ENCODE measurements at places on chromosomes 13 and 19. TPM values are rescaled to one million over a fixed set of nuclear protein-coding genes. Genes with fewer than 3 reads are reported as not detected.

- H3K4me3 ChIP-seq: no peak overlapping the region
- no peaks in the 10 kb centered on the region for H3K36me3 ChIP-seq
- no peak overlapping the region for H3K27ac ChIP-seq
- DNase-seq: no peak
- peaks cover 8% of the 10 kb centered on the region for H3K4me1 ChIP-seq
These were observed 45.7 kb upstream of the C1QTNF9 start for GRCh38 chr13:24263632-24264031.

DNA sequence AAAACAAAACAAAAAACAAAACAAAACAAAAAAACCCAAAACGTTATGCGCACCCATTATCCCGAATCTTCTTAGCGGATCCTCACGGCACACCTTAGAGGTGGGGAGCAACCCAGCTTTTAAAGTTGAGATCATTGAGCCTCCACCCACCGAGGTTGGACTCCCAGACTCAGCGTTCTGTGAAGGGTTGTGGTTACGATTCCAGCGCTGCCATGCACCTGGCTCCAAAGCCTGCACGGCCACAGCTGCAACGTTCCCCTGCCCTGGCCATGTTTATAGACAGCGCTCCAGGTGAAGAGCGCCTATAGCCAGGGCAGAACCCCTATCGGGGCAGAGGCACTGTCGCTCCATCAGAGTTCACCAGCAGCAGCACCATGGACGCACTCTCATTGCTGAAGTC lies 18.7 kb upstream of the LILRA2 start:
- no peak overlapping the region for H3K27ac ChIP-seq
- no peaks in the 10 kb centered on the region for H3K27me3 ChIP-seq
- H3K4me1 ChIP-seq: no peaks in the 10 kb centered on the region
- H3K36me3 ChIP-seq: no peaks in the 10 kb centered on the region

- H3K27ac ChIP-seq: no peak overlapping the region
- H3K36me3 ChIP-seq: no peaks in the 10 kb centered on the region
- no peak for DNase-seq
- H3K27me3 ChIP-seq: peaks cover 15% of the 10 kb centered on the region
These were observed 2.3 kb downstream of the PODNL1 start for GRCh38 chr19:13935765-13936510.

DNA sequence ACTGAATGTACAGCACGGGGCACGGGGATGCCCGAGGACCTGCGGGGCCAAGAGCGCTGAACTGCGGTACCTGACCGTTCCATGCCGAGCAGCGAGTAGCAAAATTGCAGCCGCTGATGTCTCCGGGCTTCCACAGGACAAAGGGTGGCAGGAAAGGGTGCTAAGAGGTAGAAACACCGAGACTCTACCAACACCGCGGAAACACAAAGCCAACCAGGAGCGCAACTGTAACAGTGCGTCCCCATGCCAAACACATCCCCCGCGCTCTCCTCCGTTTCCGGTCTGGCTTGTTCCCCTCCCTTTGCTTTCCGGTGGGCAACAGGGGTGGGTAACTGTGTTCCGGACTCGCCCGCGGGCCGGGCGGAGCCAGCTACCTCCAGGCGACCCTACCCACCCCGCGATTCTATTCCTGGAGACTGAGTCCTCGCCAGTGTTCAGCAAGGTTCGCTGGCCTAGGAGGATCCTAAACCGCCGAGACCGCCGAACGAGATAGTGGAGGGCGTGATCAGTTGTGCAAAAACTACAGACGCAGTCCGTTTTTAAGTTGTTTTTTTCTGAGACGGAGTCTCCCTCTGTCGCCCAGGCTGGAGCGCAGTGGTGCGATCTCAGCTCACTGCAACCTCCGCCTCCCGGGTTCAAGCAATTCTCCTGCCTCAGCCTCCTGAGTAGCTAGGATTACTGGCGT lies 34.9 kb upstream of the NEK3 start:
- peak overlapping the region; percentile 74 for H3K4me3 ChIP-seq
- H3K27ac ChIP-seq: peak overlapping the region; percentile 88
- H3K27me3 ChIP-seq: no peaks in the 10 kb centered on the region

DNA sequence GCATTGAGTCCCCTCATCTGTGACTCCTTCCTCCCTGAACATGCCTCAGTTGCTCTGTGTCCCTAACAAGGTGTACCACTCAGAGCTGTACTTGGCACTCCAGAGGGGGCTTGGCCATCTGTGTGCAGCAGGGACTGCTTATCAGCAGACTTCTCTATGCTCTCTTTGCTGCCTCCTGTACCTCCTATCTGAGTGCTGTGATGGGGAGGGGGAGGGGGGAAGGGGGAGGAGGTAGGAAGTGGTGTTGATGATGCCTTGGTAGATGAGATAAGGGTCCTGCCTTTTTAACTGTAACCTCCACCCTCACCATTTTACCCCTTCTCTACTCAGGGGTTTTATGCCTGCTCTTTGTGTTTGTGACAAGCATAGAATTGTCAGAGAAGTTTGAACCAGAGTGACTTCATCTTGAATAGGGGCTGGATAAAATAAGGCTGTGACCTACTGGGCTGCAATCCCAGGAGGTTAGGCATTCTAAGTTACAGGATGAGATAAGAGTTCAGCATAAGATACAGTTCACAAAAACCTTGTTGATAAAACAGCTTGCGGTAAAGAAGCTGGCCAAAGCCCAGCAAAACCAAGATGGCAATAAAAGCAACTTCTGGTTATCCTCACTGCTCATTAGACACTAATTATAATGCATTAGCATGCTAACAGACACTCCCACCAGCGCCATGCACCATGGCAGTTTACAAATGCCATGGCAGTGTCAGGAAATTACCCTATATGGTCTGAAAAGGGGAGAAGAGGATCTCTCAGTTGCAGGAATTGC lies 13.2 kb downstream of the PCDH8 start:
- H3K36me3 ChIP-seq: no peaks in the 10 kb centered on the region
- no peaks in the 10 kb centered on the region for H3K4me1 ChIP-seq
- no peak for DNase-seq
- H3K4me3 ChIP-seq: no peak overlapping the region
- no peaks in the 10 kb centered on the region for H3K27me3 ChIP-seq
- H3K27ac ChIP-seq: no peak overlapping the region

GRCh38 chr13:46515803-46516202 lies 37.2 kb upstream of the LRCH1 start:
- H3K4me3 ChIP-seq: no peak overlapping the region
- H3K27me3 ChIP-seq: no peaks in the 10 kb centered on the region
- H3K36me3 ChIP-seq: no peaks in the 10 kb centered on the region
- DNase-seq: no peak

DNA sequence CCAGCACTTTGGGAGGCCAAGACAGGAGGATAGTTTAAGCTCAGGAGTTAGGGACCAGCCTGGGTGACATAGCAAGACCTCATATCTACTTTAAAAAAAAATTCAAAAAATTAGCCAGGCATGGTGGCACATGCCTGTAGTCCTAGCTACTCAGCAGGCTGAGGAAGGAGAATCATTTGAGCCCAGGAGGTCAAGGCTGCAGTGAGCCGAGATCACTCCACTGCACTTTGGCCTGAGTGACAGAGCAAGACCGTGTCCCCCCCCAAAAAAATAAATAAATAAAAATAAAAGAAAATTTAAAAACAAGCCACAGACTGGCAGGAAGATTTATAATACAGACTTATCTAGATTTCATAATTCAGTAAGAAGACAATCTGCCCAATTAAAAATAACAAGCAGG lies 14.8 kb downstream of the PSPC1 start:
- peaks cover 18% of the 10 kb centered on the region for H3K4me1 ChIP-seq
- DNase-seq: no peak
- no peaks in the 10 kb centered on the region for H3K27me3 ChIP-seq
- H3K27ac ChIP-seq: no peak overlapping the region

GRCh38 chr19:9531933-9532332 lies 6.5 kb downstream of the ZNF426 start:
- H3K27ac ChIP-seq: no peak overlapping the region
- H3K4me3 ChIP-seq: no peak overlapping the region
- no peak for DNase-seq
- H3K27me3 ChIP-seq: no peaks in the 10 kb centered on the region
- no peaks in the 10 kb centered on the region for H3K4me1 ChIP-seq
- H3K36me3 ChIP-seq: peaks cover 100% of the 10 kb centered on the region

DNA sequence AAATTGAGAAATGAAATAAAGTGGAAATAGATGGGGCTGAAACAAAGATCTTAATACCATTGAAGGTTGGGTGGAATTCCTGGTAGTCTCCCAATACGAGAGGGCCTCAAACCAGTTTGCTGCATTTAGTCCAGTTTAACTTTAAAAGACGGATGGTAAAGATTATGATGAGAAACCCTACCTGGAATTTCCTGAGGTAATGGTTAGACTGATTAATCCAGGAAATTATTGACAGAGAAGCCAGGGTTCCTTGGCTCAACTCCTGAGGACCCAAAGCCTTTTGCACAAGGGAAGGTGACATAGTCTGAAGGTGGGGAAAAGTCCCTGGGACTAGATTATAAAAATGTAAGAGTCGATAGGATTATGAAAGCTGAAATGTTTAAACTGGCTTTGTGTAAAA lies 133.2 kb upstream of the SLITRK5 start:
- no peak overlapping the region for H3K27ac ChIP-seq
- no peaks in the 10 kb centered on the region for H3K27me3 ChIP-seq
- DNase-seq: no peak
- H3K4me3 ChIP-seq: no peak overlapping the region

- H3K27me3 ChIP-seq: peaks cover 47% of the 10 kb centered on the region
- no peaks in the 10 kb centered on the region for H3K4me1 ChIP-seq
- no peak overlapping the region for H3K4me3 ChIP-seq
- H3K27ac ChIP-seq: no peak overlapping the region
- DNase-seq: no peak
- H3K36me3 ChIP-seq: no peaks in the 10 kb centered on the region
These were observed 363 bp downstream of the CACNA1A start for GRCh38 chr19:13505761-13506470.

GRCh38 chr13:38636073-38636472 lies 50.8 kb upstream of the FREM2 start:
- H3K36me3 ChIP-seq: no peaks in the 10 kb centered on the region
- H3K27me3 ChIP-seq: no peaks in the 10 kb centered on the region
- DNase-seq: no peak
- H3K4me1 ChIP-seq: no peaks in the 10 kb centered on the region
- no peak overlapping the region for H3K27ac ChIP-seq
- H3K4me3 ChIP-seq: no peak overlapping the region

- H3K27ac ChIP-seq: peak overlapping the region; percentile 92
- no peak for DNase-seq
- H3K4me1 ChIP-seq: peaks cover 51% of the 10 kb centered on the region
- peak overlapping the region; percentile 0 for H3K4me3 ChIP-seq
These were observed 128.8 kb downstream of the LMO7 start for GRCh38 chr13:75764926-75765310.

DNA sequence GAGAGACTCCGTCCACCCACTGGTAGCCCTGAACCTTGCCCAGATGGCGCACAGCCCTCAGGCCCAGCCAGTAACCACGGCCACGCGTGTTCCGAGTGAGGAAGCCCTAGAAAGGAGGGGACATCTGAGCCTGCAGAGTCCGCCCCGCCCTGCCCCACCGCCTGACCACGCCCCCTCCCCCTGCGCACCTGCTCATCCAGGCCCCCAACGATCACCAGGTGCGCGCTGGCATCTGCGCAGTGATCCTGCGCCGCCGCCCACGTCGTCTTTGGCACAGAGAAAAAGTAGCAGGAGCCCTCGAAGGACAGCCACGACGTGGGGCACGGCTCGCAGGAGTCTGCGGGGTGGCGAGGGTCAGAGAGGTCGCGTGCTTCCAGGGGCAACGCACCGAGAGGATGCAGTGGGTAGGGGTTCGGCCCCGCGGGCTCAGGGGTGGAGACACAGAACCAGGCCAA lies 2.1 kb downstream of the CLEC4G start:
- H3K27me3 ChIP-seq: peaks cover 23% of the 10 kb centered on the region
- H3K36me3 ChIP-seq: no peaks in the 10 kb centered on the region
- H3K27ac ChIP-seq: no peak overlapping the region
- no peak for DNase-seq

DNA sequence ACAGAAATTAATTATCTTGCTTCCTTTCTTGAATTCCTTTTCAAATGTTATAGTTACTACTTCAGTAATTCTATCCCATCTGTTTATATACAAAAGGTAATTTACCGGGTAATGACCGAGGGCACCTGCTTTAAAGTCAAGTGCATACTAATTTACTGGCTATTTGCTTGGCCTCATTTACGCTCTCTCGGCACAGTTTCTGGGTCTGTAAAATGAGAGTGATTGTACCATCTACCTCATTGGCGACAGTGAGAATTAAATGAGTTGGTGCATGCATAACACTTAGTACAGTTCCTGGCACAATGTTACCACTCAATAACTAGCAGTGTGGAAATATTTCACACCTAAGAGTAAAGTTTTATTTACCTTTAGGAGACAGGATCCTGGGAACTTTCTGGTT lies 111.6 kb downstream of the GGACT start:
- no peaks in the 10 kb centered on the region for H3K36me3 ChIP-seq
- no peaks in the 10 kb centered on the region for H3K4me1 ChIP-seq
- no peak for DNase-seq
- H3K27ac ChIP-seq: no peak overlapping the region
- no peak overlapping the region for H3K4me3 ChIP-seq

- H3K4me1 ChIP-seq: no peaks in the 10 kb centered on the region
- no peak overlapping the region for H3K27ac ChIP-seq
- H3K4me3 ChIP-seq: no peak overlapping the region
- no peaks in the 10 kb centered on the region for H3K36me3 ChIP-seq
- no peak for DNase-seq
These were observed 777.1 kb downstream of the LIG4 start for GRCh38 chr13:107438251-107438650.

- H3K4me3 ChIP-seq: peak overlapping the region; percentile 79
- H3K4me1 ChIP-seq: peaks cover 22% of the 10 kb centered on the region
- H3K36me3 ChIP-seq: no peaks in the 10 kb centered on the region
- H3K27me3 ChIP-seq: no peaks in the 10 kb centered on the region
These were observed 61.1 kb downstream of the SERP2 start for GRCh38 chr13:44434766-44435141.

- H3K36me3 ChIP-seq: no peaks in the 10 kb centered on the region
- H3K4me1 ChIP-seq: no peaks in the 10 kb centered on the region
- peak; percentile 55 for DNase-seq
- no peak overlapping the region for H3K4me3 ChIP-seq
- no peaks in the 10 kb centered on the region for H3K27me3 ChIP-seq
These were observed 6.0 kb upstream of the PRR19 start for GRCh38 chr19:42295831-42296525.

- H3K4me1 ChIP-seq: no peaks in the 10 kb centered on the region
- peaks cover 2% of the 10 kb centered on the region for H3K27me3 ChIP-seq
- no peaks in the 10 kb centered on the region for H3K36me3 ChIP-seq
- no peak for DNase-seq
- H3K27ac ChIP-seq: no peak overlapping the region
These were observed 21.6 kb upstream of the CCL25 start for GRCh38 chr19:8030960-8031359.

The CDX2 gene
- total RNA-seq: not detected

The RFX1 gene
- total RNA-seq: 4.2 TPM

The C19orf73 gene
- 1.3 TPM for total RNA-seq

The FUT6 gene
- total RNA-seq: not detected

The PLPPR3 gene
- not detected for total RNA-seq

The ZNF433 gene
- 5.7 TPM for total RNA-seq

The PNMA8C gene
- not detected for total RNA-seq

The FCAR gene
- total RNA-seq: 0.41 TPM

The FAM124A gene
- total RNA-seq: 2.0 TPM
